NAMALWA (cell line): ENCODE measurements at places on chromosomes 12 and 14.

GRCh38 chr14:61558271-61558670 is 137.0 kb upstream of the HIF1A start:
- DNase-seq, result no peak

- DNase-seq, result no peak
These were observed 347 bp downstream of the SYNDIG1L start for GRCh38 chr14:74425525-74426201.

- no peak for DNase-seq
These were observed 38.7 kb downstream of the SGPP1 start for GRCh38 chr14:63689132-63689531.

DNA sequence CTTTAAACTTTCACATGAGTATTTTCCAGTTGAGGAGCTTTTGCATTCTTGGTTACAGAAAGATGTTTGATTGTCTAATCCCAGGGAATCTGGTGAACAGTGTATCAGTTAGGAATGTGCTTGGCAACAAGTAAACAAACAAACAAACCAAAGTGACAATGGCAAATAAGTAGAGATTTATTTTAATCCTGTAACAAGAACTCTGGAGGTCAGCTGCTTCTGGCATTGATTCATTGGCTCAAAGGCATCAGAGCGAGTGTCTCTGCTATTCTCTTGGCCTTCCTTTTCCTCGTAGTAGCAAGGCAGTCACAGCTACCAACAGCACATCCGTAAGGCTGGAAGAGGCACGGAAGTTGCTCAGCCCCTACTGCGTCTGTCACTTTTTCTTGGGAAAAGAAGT is 37.2 kb downstream of the CRADD start:
- no peak for DNase-seq

GRCh38 chr14:64928239-64929013 is 14.1 kb downstream of the GPX2 start:
- DNase-seq, result no peak

- no peak for DNase-seq
These were observed 13.2 kb downstream of the PXN start for GRCh38 chr12:120252071-120252906.

GRCh38 chr12:39383114-39383513 is 59.8 kb downstream of the KIF21A start:
- no peak for DNase-seq

GRCh38 chr14:68762953-68763764 is 29.7 kb downstream of the ZFP36L1 start:
- no peak for DNase-seq

DNA sequence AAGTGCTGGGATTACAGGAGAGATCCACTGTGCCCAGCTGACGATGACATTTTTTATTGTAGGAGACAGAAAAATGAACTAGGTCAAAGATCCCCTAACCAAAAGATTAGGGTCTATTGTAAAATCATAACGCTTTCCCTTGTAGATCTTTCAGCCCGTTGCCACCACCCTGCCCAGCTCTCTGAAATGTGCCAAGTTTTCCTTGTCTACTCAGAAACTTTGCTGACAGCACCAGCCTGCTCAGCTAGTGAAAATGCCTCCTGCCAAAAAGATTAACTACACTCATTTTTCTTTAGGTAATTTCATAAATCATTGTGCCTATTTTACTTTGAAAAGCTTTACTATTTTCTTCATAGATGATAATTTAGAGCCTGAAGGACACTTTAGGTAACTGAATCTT is 28.2 kb upstream of the RASSF3 start:
- DNase-seq, result no peak
